ENCODE measurements at places on chromosomes 4 and X.
A peak's percentile ranks its signal among the peaks of the same experiment; 100 is the strongest.

GRCh38 chr4:154018659-154019058 is 229.8 kb upstream of the SFRP2 start:
- peak; percentile 1 for DNase-seq

GRCh38 chrX:54950730-54951375 is 30.2 kb downstream of the TRO start:
- no peak for DNase-seq

DNA sequence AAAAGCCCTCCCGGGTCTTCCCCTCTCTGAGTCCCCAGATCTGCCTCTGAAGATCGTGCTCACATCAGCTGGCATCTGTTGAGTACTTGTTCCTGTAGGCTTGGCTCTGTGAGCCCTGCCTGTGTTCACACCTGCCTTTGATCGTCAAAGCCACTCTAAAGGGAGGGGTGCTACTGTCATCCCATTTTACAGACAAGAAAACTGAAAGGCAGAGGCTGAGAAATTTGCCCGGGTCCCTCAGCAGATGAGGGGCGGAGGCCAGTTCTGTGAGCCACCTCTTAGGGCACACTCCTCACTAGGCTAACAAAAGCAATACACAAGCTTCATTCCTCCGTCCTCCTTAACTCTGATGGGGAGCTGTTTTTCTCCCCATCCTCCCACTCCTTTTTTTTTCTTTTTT is 655 bp downstream of the CYTL1 start:
- DNase-seq, result no peak

DNA sequence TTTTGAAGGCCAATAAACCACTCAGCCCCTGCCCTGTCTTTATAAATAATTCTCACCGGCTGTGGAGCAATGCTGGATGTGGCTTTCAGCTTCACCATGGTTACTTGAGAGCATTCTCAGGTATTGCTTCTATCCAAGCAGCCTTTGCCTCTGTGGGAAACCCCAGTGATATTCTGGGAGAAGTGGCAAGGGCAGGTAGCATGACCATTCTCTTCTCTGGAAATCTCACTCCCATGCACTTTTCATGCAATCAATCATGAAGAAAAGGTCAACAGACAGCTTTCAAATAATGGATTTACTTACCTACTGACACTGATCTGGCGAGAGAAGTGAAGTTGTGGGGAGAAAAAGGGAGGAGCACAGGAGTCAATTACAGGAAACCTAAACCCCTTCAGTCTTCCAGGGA is 49.5 kb downstream of the UNC5C start:
- DNase-seq, result no peak

DNA sequence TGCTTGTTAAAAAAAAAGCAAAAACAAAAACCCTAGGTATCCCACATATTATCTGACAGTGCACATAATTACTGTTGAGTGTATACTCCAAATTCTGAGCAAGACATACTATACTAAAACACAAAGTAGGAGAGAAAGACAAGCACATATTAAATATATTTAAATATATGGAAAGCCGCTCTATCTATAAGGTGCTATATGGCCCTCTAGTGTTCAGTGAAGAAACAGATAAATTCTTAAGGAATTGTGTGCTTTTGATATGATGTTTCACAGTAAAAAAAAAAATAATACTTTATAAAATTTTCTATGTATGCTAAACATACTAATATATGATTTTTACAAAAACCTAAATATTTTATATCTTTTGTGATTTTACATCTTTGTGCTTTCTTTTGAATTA is 137.8 kb downstream of the FBXW7 start:
- DNase-seq, result no peak

DNA sequence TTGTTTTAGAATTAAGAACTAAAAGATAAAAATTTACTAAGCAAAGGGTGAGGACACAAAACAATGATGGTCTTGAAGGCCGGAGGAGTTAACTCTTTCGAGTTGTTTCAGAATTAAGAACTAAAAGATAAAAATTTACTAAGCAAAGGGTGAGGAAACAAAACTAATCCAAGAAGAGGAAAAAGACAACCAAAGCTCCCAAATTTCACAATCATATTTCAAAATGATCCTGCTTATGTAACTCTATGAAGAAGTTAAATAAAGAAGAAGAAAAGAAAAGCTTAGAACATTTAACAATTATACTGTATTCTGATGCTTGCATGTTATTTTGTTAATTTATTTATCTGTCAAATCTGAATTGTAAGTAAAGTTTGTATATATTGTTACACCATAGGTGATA is 154.8 kb upstream of the SLIT2 start:
- DNase-seq, result no peak

DNA sequence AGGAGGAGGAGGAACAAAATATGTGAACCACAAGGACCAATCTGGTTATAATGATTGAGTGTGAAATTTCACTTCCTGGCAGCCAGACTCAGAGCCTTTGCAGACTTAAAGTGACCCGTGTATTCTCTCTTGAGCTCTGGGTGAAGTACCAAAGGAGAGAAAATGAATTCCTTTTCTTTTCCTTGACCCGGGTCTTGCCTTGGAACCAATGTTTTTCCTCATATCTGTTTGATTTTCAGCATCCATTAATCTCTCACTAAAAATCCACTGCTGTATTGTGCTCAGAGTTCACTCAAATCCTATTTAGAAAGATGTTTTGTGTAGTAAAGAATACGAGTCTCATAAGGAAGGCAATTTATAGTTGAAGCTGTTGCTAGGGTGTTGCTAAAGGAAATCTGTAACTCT is 78.3 kb upstream of the C1QTNF7 start:
- no peak for DNase-seq

- DNase-seq, result no peak
Observed at GRCh38 chr4:102522031-102522440, 20.9 kb downstream of the NFKB1 start.

DNA sequence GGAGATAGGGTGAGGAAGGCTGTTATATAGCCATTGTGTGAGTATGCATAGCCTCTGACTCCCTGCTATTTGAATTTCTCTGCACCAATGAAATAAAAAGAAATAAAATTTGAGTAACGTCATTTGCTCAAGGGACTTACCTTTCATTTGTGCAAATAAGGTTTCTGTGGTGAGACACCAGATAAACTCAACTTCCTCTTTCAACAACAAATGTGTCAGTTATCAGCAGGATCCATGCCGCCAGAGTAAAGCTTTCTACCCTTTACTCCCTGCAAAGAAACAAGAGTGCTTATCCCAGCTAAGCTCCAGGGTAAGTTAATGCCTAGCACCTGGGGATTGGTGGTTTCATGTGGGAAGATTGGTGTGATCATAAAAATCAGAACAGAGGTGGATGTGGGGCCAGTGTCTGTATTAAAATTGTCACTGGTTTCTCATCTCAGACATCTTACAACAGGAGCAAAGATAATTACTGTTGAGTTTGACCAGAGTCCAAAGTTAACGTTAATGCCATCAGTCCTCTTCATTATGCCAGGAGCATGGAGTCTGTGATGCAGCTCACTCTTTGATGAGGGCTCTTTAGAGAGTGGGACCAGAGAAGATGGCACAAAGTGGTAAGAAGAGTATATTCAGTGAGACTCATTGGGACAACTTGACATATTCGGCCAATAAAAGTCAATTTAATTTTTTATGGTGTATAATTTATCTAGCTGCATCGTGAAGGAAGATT is at the start of gene P2RY10:
Gene P2RY10 (plus strand): TSS at position 206 of the 727 bp plus-strand sequence. CDS start 15,130 bp downstream, outside the sequence.
- DNase-seq, result no peak

DNA sequence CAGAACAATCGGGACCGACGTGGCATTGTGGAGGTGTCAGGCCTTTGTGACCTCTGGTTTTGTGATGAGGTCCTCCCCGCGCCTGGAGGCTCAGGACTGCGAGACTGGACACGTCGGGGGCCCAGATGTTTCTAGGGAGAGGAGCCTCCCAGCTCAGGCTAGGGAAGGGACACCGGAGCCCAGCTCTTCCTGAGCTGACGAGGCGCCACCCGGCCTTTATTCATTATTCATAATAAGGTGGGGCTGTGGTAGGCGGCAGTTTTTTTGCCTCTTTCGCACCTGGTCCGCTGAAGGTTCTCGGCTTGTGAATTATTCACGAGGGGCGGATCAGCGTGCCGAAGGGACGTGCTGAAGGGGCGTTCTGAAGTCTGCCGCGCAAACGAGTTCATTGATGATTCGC is 2.3 kb upstream of the UBA1 start:
- peak; percentile 25 for DNase-seq

DNA sequence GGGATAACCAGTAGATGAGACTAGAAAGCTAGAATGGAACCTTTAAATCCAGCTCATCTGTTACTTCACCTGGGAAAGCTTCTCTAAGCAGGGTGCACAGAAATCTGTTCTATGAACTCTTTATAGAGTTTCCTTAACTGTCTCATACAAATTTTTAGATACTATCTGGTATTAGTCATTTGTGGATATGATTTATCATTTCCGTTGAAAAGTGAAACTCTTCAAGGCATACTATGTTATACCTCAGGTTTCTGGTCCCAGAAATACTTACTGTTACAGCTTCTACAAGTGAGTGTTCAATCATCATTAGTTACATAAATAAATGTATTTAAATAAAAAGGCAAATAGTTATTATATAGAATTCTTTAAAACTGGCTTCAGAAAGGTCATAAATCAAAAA is 298.3 kb upstream of the AGA start:
- DNase-seq, result no peak

DNA sequence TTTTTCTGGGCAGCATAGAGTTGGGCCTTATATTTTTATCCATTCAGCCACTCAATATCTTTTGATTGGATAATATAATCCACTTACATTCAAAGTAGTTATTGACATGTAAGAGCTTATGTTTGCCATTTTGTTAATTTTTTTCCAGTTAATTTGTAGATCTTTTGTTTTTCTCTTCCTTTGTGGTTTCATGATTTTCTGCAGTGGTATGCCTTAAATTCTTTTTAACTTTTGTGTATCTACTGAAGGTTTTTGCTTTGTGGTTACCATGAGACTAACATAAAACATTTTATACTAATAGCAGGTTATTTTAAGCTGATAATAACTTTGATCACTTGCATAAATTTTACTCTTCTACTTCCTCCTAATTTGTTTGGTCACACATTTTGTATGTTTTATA is 140.8 kb upstream of the GATB start:
- DNase-seq, result no peak

GRCh38 chr4:174946246-174946645 is 28.1 kb downstream of the ADAM29 start:
- DNase-seq, result no peak

DNA sequence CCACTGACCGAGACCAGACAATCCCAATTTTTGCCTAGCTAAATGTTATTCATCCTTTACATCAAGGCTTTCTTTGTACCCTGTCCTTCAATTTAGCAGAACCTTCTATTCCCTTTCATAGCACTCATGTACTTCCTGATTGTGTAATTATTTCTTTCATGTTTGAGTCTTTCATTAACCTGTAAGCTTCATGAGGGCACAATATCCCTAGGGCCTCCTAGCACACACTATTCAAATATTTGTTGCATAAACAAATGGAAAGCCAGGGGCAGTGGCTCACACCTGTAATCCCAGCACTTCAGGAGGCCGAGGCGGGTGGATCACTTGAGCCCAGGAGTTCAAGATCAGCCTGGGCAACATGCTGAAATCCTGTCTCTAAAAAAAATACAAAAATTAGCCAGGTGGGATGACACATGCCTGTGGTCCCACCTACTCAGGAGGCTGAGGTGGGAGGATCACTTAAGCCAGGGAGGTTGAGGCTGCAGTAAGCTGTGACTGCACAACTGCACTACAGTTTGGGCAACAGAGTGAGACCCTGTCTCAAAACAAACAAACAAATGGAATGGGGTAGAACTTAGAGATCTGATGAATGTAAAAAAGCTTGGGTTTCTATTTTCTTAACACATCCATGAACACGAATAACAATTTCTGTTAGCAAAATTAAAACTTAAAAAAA is 59.0 kb downstream of the SAT1 start:
- no peak for DNase-seq

- no peak for DNase-seq
Observed at GRCh38 chrX:55260806-55261205, 3.9 kb downstream of the PAGE3 start.

GRCh38 chr4:163701916-163702315 is 207.4 kb downstream of the TMA16 start:
- DNase-seq, result no peak

DNA sequence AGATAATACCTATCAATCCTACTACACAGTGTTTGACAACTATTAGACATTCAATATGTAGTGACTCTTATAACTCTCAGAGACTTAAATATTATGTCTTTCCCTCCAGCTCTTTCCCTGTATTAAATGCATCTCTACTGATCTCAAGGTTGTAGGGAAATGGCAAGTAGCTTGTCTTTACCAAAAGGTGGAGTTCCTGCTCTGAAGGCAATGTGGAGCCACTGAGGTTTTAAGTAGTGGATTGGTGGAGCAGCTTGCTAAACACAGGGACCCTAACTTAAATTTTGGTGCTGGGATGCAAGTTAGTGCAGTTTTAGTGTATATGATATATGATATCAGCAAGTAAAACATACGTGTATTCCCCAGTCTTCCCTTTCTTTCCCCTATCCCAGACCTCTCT is 13.1 kb downstream of the FNIP2 start:
- DNase-seq, result no peak

- no peak for DNase-seq
Observed at GRCh38 chr4:92381616-92382015, 77.8 kb downstream of the GRID2 start.

DNA sequence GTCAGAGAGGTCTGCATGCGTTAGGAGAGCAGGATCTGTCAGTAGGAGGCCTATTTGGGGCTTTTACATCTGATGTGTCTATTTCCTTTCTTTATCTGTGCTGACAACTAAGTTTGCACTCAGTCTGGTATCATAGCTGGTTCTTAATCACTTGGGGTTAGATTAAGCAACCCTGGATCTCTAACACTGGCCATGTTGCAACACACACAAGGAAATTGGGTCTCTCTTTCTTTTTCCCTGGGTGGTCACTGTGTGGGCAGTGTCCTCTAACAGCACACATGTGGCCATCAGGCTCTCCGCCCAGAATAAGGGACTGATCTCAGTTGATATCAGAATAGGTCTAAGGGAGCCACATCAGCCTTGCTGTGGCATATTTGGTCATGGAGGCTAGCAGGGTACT is 38.9 kb downstream of the IGFBP7 start:
- DNase-seq, result no peak

DNA sequence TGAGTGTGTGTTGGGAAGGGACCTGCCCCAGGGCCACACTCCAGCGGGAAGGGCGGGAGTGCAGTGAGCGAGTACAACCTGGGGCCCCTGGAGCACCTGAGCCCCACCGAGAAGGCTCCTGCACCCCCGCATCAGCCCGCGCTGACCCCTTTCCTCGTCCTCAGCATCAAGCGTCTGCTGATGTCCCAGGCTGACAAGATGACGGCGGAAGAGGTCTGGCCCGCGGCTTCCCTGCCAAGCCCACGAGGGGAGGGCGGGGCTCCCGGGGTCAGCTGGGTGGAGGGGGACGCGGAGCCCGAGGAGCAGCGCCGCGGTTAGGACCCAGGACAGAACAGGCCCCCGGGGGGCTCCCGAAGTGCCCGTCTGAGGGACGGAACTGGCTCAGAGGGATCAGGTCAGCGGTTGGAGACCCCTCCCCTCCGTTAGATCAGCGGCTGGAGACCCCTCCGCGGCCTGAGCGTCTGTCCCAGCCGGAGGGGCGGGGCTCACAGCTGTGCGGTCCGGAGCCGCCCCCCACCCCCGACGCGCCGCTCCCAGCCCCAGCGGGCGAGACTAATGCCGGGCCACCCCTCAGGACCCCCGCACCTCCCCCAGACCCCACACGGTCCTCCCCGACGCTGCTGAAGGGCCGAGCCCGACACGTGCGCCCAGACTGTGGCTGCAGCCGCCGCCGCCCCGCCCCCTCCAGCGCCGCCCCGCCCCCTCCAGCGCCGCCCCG is 6.7 kb downstream of the MYL5 start:
- no peak for DNase-seq

- DNase-seq, result no peak
Observed at GRCh38 chrX:1111601-1112300, 100.7 kb downstream of the CRLF2 start.

GRCh38 chr4:65538571-65538970 is 131.7 kb downstream of the EPHA5 start:
- no peak for DNase-seq

All from stimulated activated CD4-positive, alpha-beta T cell treated with anti-CD3 and anti-CD28 coated beads, Interleukin-12 subunit alpha, Interleukin-12 subunit beta, amount 100 ng/mL, for 24 hours (primary cell).